ENCODE measurements at places on chromosomes 16 and 17.

- no peaks in the 10 kb centered on the region for H3K36me3 ChIP-seq
- peaks cover 79% of the 10 kb centered on the region for H3K27me3 ChIP-seq
- no peak overlapping the region for H3K4me3 ChIP-seq
- H3K4me1 ChIP-seq, result peaks cover 11% of the 10 kb centered on the region
- DNase-seq, result no peak
- H3K27ac ChIP-seq, result no peak overlapping the region
Observed at GRCh38 chr17:81492202-81492601, 20.4 kb downstream of the ACTG1 start.

DNA sequence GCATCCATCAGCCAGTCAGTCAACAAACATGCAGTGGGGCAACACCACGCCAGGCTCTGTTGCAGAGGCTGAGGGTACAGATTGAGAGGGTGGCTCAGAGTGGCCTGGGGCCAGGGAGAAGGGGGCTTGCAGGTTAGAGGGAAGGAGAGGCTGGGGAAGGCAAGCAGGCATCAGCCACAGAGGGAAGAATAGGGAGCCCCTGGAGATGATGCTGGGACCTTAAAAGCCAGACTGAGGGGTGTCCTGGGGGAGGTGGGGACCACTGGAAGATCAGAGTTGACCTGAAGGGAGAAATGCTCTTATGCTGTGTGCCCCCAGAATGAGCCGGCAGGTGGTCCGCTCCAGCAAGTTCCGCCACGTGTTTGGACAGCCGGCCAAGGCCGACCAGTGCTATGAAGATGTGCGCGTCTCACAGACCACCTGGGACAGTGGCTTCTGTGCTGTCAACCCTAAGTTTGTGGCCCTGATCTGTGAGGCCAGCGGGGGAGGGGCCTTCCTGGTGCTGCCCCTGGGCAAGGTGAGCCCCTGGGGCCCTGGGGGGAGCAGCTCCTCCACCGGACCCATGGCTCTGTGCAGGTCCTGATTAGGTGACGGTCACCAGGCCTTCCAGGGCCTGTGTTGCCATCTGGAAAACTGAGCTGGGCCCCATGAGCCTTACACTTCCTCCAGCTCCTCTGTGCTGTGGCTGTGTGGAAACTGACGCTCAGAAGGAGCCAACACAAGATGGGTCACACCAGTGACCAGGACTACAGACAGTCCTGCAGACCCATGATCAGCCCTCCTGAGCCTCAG is 1.7 kb downstream of the CORO1A start:
- peaks cover 5% of the 10 kb centered on the region for H3K27me3 ChIP-seq
- H3K27ac ChIP-seq, result peak overlapping the region; percentile 98
- no peak for DNase-seq
- peak overlapping the region; percentile 100 for H3K4me3 ChIP-seq

DNA sequence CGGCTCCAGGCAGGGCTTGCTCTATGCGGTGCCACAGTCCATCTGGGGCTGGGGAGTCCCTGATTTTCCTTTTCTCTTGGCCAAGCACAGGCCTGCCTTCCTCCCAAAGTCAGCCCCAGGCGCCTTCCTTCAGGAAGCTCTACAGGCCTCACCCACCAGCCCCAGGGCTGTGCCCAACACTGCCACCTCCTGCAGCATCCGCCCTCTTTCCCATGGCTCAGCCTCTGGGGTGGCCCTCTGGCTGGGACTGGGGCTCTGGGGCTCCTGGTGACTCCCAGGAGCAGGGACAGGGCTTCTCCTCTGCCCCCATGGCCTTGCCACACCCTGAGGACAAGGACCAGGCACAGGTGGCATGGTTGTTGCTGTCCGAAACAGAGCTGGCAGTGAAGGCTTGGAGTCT is 817 bp downstream of the ITGB4 start:
- no peak overlapping the region for H3K27ac ChIP-seq
- DNase-seq, result no peak
- peak overlapping the region; percentile 53 for H3K4me3 ChIP-seq
- H3K27me3 ChIP-seq, result peaks cover 50% of the 10 kb centered on the region

DNA sequence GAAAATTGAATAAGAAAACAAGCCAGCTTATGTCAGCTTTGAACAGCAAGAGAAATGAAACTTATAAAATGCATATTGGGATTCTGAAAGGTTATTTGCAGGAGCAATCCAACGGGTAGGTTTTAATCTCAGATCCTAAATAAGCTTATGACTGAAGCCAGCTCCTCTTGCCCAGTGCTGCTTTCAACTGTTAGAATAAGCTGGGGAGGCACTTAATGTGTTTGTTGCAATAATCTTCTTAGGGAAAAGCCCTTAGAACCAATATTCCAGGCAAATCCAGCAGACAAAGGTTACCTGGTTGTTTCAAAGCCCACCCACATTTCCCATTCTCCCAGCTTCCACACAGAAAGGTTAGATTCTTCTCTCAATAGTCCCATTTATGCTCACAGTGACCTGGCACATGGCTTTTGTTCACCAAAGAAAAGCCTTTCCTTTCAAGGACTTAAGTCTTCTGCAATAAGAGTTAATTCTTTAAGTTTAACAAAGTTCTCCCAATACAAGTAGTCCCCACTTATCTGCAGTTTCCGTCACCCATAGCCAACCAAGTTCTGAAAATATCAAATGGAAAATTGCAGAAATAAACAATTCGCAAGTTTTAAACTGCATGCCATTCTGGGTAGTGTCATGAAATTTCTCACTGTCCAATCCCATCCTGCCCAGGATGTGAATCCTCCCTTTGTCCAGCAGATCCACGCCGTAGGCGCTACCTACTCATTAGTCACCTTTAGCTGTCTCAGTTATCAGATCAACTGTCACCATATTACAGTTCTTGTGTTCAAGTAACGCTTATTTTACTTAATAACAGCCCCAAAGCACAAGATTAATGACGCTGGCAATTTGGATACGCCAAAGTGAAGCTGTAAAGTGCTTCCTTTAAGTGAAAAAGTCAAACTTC is 5.9 kb downstream of the TEX2 start:
- peaks cover 17% of the 10 kb centered on the region for H3K4me1 ChIP-seq
- DNase-seq, result no peak
- H3K27ac ChIP-seq, result no peak overlapping the region
- H3K4me3 ChIP-seq, result no peak overlapping the region

GRCh38 chr17:68199837-68200688 is 47.8 kb upstream of the AMZ2 start:
- no peak for DNase-seq
- H3K36me3 ChIP-seq, result peaks cover 1% of the 10 kb centered on the region
- H3K4me3 ChIP-seq, result peak overlapping the region; percentile 74
- H3K27ac ChIP-seq, result no peak overlapping the region
- H3K4me1 ChIP-seq, result peaks cover 48% of the 10 kb centered on the region

DNA sequence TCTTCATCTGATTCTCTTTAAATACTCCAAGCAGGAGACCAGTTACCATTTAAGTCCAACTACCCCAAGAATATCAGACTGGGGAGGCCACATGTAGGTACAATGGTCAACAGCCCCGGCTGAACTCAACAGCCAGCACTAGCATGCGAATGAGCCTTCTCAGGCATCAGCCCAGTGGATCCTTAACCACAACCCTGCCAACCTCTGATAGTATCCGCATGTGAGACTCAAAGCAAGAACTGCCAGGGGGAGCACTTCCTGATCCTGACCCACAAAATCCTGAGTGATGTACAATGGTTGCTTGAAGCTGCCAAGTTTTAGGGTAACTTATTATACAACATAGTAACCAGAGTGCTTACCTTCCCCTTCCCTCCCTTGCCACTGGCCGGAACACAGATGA is 4.0 kb downstream of the PYY start:
- H3K36me3 ChIP-seq, result no peaks in the 10 kb centered on the region
- no peak overlapping the region for H3K27ac ChIP-seq
- DNase-seq, result no peak
- H3K4me3 ChIP-seq, result no peak overlapping the region

DNA sequence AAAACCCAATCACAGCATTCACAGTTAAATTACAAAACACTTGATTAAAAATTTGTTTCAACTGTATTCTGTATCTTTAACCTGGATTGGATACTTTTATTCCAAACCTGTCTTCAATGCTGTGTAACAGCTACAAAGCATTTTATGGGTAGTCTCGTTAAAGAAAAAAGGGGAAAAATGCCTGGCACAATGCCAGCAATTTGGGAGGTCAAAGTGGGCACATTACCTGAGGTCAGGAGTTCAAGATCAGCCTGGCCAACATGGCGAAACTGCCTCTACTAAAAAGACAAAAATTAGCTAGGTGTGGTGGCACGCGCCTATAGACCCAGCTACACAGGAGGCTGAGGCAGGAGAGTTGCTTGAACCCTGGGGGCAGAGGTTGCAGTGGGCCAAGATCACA is 4.0 kb downstream of the GNA13 start:
- H3K4me1 ChIP-seq, result peaks cover 77% of the 10 kb centered on the region
- peaks cover 73% of the 10 kb centered on the region for H3K36me3 ChIP-seq
- no peak overlapping the region for H3K27ac ChIP-seq
- peaks cover 4% of the 10 kb centered on the region for H3K27me3 ChIP-seq
- no peak for DNase-seq

DNA sequence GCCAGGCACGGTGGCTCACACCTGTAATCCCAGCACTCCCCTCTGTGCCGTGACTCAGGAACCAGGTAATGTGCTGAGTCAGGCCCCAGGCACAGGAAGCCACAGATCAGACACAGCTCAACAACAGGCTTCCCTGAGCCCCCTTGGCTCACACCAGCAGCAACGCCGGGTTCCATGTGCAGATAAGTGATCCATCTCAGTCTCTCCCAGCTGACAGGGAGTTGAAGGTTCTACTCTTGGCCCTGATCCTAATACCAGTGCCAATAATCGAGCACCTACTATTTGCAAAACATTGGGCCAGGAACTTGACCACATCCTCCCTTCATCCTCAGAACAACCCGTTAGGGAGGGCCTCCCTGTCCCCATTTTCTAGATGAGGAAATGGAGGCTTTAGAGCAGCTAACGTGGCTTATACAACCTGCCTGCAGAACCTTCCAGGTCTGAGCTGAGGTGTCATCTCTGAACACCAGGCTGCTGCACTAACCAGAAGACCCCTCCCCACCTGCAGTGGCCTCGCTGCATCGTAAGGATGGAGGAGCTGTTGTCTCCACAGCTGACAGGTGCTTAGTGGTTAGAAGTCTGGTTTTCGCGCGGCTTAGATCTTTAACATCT is 64.8 kb upstream of the AMZ2 start:
- H3K4me3 ChIP-seq, result peak overlapping the region; percentile 64
- H3K27ac ChIP-seq, result peak overlapping the region; percentile 89
- peak; percentile 74 for DNase-seq
- H3K4me1 ChIP-seq, result peaks cover 65% of the 10 kb centered on the region
